WTC11 (cell line): ENCODE measurements at places on chromosomes 13 and 19. TPM values are rescaled to one million over a fixed set of nuclear protein-coding genes. Genes with fewer than 3 reads are reported as not detected.

The CLDN10 gene
- total RNA-seq = 24.7 to 29.6 TPM (median 29.5 TPM) in 3 replicates

The ZNF146 gene
- 122 to 128 TPM (median 124 TPM) in 3 replicates for total RNA-seq

The LILRA1 gene
- not detected in 3 replicates for total RNA-seq

The RNF113B gene
- not detected in 3 replicates for total RNA-seq

The ACER1 gene
- not detected in 3 replicates for total RNA-seq

The PNMA8B gene
- total RNA-seq = 2.8 to 4.0 TPM (median 3.6 TPM) in 3 replicates

The ZNF571 gene
- total RNA-seq = 3.9 to 5.1 TPM (median 4.4 TPM) in 3 replicates

The ZNF763 gene
- 2.4 to 3.1 TPM (median 2.9 TPM) in 3 replicates for total RNA-seq

- no peak for DNase-seq
Observed at GRCh38 chr13:38824342-38824741, 137.5 kb downstream of the FREM2 start.

DNA sequence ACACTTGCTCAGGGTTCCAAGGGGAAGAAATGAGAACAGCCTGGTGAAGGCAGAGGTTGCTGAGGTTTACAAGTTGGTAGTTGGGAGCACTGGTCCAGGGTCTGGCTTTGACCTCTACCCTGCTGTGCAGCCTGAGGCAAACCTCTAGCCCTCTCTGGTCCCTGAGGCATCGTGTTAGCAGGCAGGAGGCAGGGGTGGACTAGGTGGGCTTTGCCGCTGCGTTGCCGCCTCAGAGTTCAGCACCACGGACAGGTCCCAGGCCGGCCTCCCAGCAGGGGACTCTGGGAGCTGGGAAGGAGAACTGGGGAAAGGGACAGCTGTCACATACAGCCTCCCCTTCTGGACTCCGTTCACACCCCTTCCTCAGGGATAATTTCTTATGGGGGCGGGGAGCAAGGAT is 3.1 kb downstream of the NCAN start:
- DNase-seq = peak; percentile 93

- DNase-seq = no peak
Observed at GRCh38 chr13:24212674-24213073, 52.2 kb downstream of the SPATA13 start.

- DNase-seq = no peak
Observed at GRCh38 chr13:104385404-104385803, 1319.2 kb upstream of the SLC10A2 start.

- no peak for DNase-seq
Observed at GRCh38 chr13:21616880-21617279, 12.9 kb upstream of the MICU2 start.

- no peak for DNase-seq
Observed at GRCh38 chr13:30880856-30881155, 25.3 kb upstream of the MEDAG start.

DNA sequence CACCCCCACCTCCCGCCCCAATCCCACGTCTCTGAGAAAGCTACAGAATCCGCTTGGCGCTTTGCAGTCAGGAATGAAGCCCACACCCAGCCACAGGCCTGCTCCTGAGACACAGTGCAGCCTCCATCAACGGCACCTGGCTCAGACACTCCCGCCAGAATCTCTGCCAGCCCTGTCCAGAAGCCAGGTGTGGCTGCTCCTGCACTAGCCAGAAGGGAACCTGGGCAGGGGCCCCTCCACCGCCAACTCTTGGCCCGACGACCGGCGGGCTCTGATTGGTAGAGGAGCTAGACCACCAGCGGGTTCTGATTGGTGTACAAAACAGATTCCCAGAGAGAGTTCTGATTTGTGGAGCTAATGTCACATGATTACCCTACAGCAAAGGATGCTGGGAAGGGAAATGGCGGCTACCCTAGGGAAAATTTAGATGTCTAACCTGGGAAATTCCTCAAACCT is 2.9 kb upstream of the PPP6R1 start:
- peak; percentile 43 for DNase-seq

- DNase-seq = no peak
Observed at GRCh38 chr19:35852029-35852780, at the start of gene NPHS1. NPHS1 (minus strand) TSS chr19:35852504; CDS start chr19:35851837, 667 bp downstream.

DNA sequence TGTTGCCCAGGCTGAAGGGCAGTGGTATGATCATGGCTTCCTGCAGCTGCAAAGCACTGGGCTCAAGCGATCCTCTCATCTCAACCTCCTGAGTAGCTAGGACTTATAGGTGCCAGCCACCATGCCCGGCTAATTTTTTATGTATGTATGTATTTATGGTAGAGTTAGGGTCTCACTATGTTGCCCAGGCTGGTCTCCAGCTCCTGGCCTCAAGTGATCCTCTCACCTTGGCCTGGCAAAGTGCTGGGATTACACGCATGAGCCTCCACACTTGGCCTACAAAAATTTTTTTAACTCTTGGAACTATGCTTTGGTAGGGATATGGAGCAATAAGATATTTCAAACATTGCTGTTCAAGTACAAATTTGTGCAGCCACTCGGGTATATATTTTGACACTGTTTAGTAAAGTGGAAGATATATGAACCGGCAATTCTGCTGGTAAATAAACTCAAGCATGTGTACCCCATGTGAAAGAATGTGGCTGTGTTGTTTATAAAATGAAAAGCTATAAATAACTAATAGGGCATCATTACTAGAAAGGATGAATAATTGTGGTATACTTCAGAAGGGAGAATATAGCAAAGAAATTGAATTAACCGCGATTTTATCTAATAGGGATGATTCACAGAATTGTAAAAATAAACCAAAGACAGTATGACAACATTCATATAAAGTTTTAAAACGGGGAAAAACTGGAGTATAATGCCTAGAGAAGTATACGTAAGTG is 1.1 kb downstream of the ZNF566 start:
- no peak for DNase-seq

GRCh38 chr19:19145684-19146608 is 7.7 kb upstream of the TMEM161A start:
- DNase-seq = peak; percentile 94

DNA sequence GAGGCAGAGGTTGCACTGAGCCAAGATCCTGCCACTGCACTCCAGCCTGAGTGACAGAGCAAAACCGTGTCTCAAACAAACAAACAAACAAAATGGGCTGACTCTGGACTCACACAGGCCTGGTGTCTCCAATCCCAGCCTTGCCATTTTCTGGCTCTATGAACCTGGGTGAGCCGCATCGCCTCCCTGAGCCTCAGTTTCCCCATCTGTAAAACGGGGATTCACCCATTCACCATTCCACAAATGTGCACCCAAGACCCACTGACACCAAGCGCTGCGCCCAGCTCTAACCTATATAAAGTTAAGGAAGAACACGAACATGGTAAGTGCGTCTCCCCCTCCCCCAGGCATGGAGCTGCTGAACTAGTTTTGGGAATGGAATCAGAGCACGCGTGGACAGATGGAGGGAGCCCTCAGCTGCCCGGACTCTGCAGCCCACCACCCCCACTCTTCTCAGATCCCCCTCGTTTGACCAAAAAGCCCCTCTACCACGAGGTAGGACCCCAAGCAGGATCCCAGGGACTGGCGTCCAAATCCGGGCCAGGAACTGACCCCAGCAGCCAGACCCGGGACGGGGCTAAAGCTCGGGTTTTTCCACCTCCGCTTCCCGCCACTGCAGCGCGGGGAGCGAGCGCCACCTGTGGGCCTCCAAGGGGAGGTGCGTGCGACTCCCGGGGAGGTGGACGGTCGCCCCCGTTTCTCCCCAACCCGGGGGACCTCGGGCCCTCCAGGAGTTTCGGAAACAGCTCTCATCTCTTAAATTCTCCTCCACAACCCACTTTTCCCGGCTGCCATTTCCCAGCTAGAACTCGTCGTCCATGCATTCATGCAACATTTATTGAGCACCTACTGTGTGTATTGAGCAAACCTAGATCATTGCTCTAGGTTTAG is 33.0 kb upstream of the ADGRE5 start:
- peak; percentile 80 for DNase-seq

- DNase-seq = peak; percentile 69
Observed at GRCh38 chr13:99687723-99688397, 186.6 kb downstream of the TM9SF2 start.

DNA sequence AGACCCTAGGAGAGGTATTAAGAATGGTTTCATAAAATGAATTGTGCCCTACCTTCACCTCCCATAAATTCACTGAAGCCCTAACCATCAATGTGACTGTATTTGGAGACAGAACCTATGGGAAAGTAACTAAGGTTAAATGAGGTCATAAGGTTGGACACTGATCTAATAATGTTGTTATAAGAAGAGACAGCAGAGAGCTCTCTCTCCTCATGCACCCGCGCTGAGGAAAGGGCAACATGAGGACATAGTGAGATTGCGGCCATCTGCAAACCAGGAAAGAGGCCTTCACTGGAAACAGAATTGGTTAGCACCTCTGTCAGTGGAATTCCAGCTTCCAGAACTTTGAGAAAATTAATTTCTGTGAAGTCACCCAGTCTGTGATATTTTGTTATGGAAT is 1396.1 kb upstream of the MIR17HG start:
- DNase-seq = no peak

DNA sequence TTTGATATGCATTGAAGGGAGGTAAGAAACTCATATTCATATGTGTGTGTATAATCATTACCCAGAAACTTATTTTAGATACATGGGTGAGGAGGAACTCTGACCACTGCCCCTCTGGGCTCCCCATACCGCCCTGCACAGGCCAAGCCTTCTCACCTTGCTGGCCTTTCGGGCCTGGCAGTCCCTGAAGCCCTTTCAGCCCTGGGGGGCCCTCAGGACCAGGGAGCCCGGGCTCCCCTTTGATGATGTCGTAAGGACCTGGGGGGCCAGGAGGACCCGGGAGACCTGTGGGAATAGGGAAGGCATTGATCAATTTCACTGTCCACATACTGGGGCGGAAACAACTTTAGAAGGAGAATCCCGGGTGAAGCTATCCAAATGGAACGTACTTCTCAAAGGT is 142.3 kb downstream of the COL4A1 start:
- DNase-seq = no peak

DNA sequence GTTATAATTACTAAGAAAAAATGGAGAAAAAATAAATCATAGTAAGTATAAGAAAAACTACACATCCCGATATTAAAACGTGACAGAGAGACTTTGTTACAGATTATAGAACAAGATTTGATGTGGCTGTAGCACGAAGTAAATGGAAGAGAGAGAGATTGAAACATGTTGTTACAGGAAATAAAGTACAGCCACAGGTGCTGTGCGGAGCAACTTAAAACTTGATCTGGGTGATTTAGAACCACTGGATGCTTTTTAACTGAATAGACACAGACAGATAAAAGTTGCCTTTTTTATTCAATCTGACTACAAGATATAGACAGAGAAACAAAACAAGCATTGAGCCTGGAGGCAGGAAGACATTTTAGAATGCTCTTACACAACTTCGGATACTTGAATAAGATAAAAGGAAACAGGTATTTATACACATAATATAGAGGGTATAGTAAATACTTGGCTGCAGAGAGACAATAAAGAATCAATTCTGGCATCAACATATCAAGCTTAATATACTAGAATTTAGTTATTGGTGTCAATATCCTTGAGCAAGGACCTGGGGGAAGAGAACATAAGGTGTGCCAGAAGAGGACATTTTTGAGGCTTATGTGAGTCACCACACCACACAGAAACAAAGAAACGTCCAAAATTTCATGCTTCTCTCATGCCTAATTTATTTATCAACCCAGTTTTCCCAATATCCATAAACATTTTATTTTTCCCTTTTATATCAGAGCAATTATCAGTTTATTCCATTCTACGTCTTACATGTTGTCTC is 548.5 kb downstream of the SLITRK1 start:
- no peak for DNase-seq
